Stimulated activated naive B cell treated with anti-CD40 and anti-IgM and Interleukin-4, amounts not matched to agents 10 μg/mL and 1 μg/mL and 100 μg/mL, for 72 hours (primary cell): ENCODE measurements at places on chromosomes 4 and X.

DNA sequence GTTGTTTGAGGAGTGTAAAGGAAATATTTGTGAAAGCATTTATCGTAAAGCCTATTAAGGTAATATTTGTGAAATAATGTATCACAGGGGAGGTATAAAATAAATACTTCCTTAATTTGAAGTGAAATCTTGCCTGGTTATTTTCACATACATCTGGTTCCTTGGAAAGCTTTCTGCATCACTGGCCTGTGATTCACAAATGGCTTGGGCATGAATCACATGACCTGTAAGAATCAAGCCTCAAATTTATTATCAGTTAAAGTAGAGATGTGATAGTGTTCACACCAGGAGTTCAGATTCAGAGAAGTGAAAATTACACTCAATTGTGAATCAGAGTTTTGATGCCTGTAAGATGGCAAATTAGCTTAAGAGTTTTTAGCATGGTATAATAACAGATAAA is 1911.4 kb downstream of the STIM2 start:
- no peak for DNase-seq

DNA sequence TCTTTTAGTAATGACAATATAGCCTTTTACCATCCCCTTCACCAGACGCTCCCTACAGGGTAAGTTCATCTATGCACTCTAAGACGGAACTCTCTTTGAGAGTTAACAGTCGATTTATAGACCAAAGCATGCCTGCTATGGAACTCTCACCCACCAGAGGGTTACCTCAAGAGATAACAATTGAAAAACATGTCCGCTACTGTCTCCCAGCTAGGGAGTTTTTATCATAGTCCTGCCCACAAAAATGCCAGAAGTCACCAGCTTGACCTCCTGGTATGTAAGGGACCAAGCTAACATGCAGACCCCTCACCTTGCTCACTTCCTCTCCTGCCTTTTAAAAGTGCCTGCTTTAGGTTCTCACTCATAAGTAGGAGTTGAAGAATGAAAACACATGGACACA is 16.7 kb upstream of the YTHDC1 start:
- DNase-seq = no peak

DNA sequence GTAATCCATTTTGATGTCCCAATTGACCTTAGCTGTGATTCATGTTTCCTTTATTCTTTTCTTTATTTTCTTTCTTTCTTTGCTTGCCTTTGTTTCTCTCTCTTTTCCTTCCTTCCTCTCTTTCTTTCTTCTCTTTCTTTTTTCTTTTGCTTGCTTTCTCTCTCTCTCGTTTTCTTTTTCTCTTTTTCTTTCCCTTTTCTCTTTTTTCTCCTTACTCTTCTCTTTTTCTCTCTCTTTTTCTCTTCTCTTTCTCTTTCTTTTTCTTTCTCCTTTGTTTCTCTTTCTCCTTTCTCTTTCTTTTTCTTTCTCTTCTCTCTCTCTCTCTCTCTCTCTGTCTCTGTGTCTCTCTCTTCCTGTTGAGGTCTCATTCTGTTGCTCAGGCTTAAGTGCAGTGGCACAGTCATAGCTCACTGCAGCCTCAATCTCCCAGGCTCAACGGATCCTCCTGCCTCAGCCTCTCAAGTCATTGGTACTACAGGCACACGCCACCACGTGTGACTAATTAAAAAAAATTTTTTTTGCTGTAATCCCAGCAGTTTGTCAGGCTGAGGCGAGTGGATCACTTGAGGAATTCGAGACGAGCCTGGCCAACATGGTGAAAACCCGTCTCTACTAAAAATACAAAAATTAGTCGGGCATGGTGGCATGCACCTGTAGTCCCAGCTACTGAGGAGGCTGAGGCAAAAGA is 8.0 kb upstream of the DHRSX start:
- DNase-seq = no peak

- no peak for DNase-seq
These were observed 139.8 kb downstream of the PALLD start for GRCh38 chr4:168636506-168637196.

DNA sequence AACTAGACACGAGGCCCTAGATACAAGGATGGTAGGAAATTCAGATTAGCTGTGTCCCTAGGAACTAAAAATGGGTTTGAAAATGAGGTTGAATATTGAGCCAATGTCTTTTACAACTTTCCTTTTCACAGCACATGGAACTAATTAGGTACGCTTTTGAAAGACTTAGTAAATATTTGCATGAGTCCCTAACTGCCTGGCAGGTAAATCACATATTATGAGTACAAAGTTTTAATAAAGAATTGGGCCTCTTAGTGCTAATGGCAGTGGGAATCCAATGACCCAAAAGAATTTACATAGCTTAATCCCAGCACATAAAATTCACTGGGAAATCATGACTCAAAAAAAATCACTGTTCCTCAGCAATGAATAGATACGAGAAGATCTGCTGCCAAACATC is 16.8 kb downstream of the MUC7 start:
- no peak for DNase-seq

DNA sequence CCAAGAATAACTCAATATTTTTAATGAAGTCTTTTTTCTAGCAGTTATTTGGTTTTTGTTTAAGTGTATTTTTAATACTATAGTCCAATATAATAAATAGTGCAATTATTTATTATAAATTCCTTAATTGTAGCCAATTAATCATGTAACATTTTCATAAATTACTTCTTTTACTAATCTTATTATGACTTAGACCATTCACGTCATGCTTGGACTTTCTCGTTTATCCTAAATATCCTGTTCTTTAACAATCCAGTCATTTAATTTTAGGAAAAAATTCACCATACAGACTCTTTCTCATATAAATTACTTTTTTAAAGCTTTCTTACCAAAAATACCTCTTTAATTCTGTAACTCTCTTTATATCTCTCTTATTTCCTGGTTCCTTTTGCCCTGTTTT is 350.1 kb downstream of the AR start:
- DNase-seq = no peak

- DNase-seq = no peak
These were observed 70.4 kb upstream of the USP9X start for GRCh38 chrX:41014776-41015360.

GRCh38 chrX:145631461-145631951 is 186.1 kb upstream of the SLITRK2 start:
- no peak for DNase-seq

- no peak for DNase-seq
These were observed 15.6 kb downstream of the FAM53A start for GRCh38 chr4:1668488-1668840.

GRCh38 chrX:17443556-17443955 is 68.6 kb downstream of the NHS start:
- no peak for DNase-seq

DNA sequence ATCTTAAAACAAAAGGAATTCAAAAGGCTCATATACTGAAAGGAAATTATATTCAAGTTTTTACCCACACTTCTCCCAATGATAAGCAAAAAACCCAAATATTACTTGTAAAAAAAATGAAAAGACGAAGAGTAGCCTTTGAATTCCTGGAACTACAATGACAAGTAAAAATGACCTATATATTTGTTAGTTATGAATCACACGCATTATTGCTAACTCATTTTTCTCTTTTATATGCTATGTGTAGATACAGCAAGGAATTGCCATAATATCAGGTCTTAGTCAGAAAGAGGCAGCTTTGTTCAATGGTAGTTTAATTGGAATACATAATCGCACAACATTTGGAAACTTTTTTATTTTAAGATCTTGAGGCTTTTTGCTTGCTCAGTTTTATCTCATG is 22.7 kb upstream of the ASB5 start:
- no peak for DNase-seq

DNA sequence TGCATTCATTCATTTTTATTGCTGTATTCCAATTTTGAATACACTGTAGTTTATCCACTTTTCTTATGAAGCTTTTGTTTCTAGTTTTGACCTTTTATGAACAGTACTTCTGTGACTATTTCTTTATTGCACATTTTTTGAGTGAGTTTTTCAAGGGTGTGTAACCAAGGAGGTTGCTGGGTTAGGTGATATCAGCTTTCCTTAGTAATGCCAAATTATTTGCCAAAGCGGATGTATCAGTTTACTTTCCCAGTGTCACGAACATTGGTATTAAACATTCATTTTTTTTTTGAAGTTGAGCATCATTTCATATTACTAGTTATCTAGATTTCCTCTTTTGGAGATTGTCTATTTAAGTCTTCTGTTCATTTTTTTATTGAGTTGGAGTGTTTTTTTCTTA is 32.9 kb downstream of the STIM2 start:
- DNase-seq = no peak

DNA sequence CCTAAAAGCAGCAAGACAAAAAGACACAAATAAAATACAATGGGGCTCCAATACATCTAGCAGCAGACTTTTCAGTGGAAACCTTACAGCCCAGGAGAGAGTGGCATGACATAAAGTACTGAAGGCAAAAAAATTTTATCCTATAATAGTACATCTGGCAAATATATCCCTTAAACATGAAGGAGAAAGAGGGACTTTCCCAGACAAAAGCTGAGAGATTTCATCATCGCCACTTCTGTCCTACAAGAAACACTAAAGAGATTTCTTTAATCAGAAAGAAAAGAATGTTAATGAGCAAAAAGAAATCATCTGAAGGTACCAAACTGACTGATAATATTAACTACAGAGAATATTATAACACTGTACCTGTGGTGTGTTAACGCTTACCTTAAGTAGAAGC is 86.4 kb downstream of the ANKRD17 start:
- DNase-seq = no peak

- DNase-seq = no peak
These were observed 63.8 kb downstream of the DLG3 start for GRCh38 chrX:70508296-70508911.

- no peak for DNase-seq
These were observed 248.0 kb upstream of the KCNIP4 start for GRCh38 chr4:22196551-22196950.

GRCh38 chrX:9770319-9770718 is 4.7 kb upstream of the GPR143 start:
- DNase-seq = no peak

DNA sequence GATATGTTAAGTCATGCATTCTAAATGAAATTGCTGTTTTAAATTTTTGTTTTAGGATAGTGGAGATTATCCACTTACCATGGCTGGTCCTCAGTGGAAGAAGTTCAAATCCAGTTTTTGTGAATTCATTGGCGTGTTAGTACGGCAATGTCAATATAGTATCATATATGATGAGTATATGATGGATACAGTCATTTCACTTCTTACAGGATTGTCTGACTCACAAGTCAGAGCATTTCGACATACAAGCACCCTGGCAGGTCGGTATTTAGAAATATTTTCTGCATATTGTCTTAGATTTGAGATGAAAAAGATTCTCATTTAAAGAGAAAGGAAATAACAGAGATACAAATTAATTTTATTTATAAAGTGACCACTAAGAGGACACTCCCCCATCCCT is 83.6 kb downstream of the STAG2 start:
- DNase-seq = no peak

GRCh38 chrX:136608295-136608933 is 39.5 kb upstream of the CD40LG start:
- peak; percentile 11 for DNase-seq

- DNase-seq = no peak
These were observed 386.1 kb upstream of the CNKSR2 start for GRCh38 chrX:20988118-20988517.

DNA sequence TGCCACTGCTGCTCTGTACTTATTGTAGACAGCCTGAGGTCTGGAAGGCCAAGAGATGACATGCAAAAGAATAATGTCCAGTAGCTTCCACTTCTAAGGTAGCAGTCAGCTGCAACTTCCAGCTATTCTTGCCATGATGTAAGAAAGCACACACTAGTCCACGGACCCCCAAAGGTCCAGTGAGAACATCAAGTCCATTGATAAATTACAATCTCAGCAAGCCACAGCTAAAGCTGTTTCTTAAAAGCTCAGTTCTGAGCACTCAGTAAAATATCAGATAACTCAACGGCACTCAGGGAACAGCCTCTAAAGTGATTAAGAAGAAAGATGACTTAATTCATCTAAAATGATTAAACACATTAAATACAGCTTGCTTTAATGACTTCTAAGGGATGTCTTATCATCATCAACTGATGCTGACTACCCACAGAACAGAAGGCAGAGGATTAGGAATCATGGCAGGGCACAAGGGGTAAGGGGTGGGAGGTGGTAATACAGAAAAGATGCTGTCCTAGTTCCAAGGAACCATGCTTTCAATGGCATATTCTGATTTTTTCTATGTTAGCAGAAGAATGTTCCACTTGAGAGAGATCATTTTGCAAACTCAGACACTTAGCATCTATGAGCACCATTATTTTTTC is 99.1 kb upstream of the CBR4 start:
- DNase-seq = no peak

- no peak for DNase-seq
These were observed 172.9 kb downstream of the PTTG2 start for GRCh38 chr4:38132843-38133662.

DNA sequence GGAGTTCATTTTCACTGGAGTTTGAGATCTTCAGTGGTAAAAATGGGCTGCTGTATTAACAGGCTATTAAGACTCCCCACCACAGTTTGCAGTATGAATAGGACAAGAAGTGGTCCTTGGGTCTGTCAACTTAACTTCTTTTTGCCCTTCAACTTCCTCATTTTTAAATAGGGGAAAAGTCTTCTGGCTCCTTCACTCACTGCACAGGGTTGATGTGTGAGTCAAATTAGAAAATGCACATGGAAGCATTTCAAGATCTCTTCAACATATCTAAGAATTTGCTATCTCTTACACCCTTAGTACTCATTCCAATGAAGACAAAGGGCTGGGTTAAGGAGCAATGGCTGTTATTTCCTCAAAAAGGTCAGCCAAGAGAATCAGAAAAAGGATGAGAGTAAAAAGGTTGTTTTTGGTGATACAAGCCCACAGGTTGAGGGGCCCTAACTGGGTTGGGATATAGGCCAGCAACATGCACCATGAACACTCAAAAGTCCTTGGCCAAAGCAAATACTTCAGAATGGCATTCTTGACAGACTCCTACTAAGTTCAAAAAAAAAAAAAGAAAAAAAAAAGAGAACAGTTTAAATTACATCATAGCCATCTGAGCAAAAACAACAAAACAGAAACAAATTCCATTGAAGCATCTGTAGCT is 13.4 kb downstream of the PDE5A start:
- no peak for DNase-seq

GRCh38 chrX:30312858-30313257 is 3.7 kb upstream of the NR0B1 start:
- no peak for DNase-seq

GRCh38 chrX:79412166-79412565 is 45.0 kb upstream of the ITM2A start:
- no peak for DNase-seq

- no peak for DNase-seq
These were observed 1.4 kb downstream of the SPATA4 start for GRCh38 chr4:176193938-176194337.

DNA sequence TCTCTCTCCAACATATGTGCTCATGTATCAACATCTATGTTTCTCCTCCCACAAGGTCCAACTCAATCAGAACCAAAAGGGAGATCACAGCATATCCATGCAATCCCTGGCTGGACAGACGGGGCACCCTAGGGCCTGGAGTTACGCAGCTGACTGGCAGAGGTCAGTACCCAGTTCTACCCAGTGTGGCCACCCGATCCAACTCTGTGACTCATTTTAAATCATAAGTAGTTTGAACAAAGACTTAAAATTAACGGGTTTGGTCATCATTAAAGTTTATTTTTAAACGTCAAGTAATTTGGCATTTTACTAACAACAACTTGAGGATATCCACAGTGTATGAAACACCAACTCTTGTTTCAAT is 59.5 kb downstream of the APBB2 start:
- DNase-seq = no peak
